Forelimb muscle (tissue), 1 donor: ENCODE measurements at places on chromosomes 4 and X.

DNA sequence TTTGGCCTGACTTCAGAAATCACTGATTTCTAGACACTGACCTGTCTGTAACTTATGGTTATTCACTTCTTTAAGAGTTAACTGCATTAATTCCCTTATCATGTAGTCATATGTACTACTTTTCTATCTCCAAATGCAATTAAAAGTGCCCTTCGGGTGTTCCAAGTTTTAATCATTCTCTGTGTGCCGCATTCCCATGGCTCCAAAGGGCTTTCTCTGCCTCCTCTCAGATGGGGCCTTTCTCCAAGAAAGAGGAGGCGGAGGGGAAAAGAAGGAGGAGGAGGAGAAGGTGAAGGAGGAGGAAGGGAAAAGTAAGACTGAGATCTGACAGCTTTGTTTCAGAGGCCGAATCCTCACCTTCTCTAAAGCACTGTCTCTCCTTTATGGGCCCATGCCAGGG is 325.8 kb downstream of the LDB2 start:
- no peak for DNase-seq

DNA sequence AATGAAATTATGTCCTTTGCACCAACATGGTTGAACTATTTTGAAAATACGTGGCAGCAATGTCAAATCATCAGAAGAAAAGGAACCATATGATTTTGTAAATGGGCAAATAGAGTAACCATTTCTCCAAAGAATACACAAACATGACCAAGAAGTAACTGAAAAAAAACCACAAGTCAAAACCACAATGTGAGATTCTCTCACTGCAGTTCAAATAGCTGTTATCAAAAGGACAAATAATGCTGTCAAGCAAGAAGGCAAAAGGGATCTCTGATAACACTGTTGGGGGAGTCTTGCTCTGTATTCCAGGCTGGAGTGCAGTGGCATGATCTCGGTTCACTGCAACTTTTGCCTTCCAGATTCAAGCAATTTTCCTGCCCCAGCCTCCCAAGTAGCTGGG is 280.8 kb upstream of the ZCCHC13 start:
- no peak for DNase-seq

DNA sequence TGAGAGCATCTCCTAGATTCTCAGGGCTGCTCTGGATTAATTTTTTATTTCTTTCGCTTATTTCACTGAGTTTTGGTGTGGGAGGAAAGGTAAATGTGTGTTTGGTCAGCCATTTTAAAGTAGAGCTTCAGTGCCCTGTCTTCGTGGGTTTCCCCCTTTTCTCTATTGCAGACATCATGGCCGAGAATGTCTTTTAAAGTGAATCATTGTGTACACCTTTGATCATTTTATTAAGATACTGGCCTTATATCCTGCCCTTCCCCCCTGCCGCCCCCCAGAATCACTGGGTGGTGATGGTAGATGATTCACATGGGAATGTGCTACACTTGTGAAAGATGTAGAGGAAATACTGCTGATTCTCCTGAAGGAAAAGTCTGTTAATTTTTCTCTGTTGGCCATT is 23.8 kb downstream of the CDKL5 start:
- no peak for DNase-seq

DNA sequence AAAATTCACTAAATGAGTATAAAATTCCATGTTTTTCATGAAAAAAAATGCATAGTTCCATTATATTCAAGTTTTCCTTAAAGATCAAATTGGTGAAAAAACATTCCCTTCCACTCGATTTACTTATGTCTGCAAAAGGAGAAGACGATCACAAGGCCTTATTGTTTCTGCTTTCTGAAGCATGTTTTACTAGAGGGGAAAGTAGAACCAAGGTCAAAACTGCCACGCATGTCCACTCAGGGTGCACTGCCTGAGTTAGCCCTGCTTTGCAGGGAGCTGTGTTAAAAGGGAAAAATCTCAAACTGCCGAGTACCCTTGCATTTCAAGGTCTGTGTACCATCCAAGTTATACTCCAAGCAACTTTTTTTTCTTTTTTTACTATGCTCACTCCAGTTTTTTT is 57.2 kb downstream of the TRAPPC11 start:
- DNase-seq: no peak

GRCh38 chr4:128362760-128363159 is 75.1 kb upstream of the PGRMC2 start:
- no peak for DNase-seq

- DNase-seq: no peak
Observed at GRCh38 chrX:144730471-144730870, 516.8 kb upstream of the SPANXN1 start.

DNA sequence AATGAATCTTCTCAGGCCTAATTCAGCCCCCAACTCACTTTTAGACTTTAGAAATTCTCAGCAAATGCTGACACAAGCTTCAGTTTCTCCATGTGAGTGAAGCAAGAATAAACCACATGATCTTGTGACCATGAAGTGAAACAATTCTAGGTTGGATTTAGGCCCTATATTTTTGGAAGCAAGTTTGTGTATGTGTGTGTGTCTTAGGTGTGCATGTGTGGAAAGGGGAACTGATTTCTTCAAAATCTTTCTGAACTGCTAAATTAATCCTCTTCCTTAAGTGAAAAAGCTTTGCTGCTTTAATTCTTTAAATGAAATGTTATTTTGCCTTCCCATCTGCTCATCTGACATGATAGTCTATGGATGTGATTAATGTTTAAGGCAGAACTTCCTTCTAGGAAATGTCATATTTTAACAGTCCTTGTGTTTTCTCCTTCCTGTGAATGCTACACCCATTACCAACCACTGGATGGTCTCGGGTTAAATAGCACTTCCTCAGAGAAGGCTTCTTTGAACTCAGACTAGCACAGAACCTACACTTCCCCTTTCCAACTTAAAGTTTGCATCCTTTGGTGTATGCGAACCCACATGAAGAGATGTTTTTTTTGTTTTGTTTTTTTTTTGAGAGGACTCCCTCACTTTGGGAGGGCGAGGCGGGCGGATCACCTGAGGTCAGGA is 1.2 kb upstream of the TMEM144 start:
- no peak for DNase-seq

GRCh38 chrX:23901805-23902204 is 5.9 kb downstream of the APOO start:
- DNase-seq: peak; percentile 46

DNA sequence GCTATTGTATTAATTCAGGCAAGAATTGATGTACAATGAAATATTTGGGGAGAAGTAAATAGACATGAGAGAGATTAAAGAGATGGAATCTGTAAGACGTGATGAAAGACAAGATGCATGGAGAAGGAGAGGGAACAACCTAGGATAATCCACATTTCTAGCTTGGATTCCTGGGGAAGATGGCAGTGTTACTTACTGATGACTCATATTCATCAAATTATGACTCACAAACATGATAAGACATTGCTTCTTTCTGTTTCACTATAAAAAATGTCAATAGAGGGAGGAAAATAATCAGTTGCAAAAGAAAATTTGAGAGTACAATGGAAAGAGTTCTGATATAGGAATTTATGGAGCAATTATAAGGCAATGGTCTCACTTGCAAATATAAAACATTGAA is 104.1 kb upstream of the BMP3 start:
- no peak for DNase-seq

GRCh38 chr4:145565328-145565727 is 53.9 kb upstream of the MMAA start:
- DNase-seq: no peak
